AG09309 (cell line): ENCODE measurements at places on chromosomes 7 and 10.

- DNase-seq = no peak
Measured at GRCh38 chr10:77877441-77878344, 48.9 kb downstream of the DLG5 start.

GRCh38 chr7:130278860-130279259, 12.2 kb downstream of the CPA2 start:
- no peak for DNase-seq

DNA sequence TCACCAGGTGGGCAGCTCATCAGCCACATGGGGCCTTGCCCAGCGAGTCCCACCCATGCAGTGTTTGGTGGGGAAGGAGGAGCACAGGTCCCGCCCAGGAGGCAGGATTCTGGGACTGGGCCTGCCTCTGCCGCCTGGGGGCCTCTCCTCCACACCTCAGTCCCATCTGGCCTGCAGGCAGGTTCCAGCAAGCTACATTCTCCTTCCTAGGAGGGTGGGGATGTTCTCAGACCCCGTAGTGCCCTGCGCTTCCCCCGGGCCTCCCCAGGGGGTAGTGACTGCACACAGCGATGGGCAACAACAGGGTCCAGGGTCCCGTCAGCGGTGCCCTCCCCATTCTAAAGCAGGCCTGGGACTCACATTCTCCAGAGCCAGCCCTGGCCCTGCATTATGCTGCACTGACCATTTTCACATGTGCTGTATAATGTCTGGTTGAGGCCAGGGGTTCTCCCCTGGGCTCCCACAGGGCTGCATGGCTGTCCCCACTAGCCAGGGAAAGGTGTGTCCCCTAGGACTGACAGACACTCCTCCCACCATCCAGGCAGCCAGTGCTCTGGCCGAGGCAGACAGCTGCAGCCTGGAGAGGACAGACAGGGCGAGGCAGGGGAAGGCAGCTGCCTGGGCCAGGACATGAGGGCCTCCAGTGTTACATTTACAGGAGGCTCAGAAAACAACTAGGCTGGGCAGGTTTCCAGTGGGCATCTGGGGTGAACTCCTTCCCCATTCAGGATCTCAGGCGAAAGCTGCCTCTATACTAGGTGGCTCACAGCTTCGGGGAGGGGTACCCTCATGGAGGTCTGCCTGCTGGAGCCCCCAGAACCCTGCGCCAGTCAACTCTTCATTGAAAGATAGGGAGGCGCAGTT, 9.3 kb downstream of the RASGEF1A start:
- DNase-seq = no peak

GRCh38 chr10:124952123-124952522, 10.2 kb downstream of the ZRANB1 start:
- DNase-seq = no peak

DNA sequence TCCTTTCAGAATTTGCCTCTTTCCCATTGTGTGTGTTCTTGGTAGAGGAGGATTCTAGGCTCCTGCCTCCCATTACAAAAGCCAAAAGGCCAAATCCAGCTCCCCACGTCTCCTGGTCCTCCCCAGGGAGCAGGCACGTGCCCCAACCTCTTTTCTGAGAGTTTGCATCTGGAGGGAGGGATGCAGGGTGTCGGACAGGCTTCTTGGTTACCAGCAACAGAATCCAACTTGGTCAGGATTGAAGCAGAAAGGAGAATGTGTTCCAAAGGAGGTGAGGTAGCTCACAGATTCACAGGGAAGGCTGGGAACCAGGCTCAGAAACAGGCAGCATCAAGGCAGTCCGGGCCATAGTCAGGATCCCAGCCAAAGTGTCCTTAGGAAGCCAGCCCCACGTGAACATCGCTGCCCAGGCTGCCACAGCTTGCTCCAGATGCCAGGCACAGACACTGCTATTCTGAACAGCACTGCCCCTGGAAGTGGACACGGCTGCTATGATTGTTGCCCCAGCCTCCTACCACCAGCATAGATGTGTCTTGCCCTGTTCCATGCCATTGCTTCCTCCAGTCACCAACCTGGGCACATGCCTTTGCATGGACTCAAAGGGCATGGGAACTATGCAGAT, 264.2 kb upstream of the ZMIZ1 start:
- DNase-seq = no peak

GRCh38 chr10:57917019-57917418, 350.7 kb downstream of the IPMK start:
- no peak for DNase-seq
